Kidney (tissue), 22 donors: ENCODE measurements at places on chromosomes 1 and 21. TPM values are rescaled to one million over a fixed set of nuclear protein-coding genes. Genes with fewer than 3 reads are reported as not detected.

GRCh38 chr1:35058988-35059387, 20.2 kb upstream of the ZMYM1 start:
- no peak for DNase-seq

DNA sequence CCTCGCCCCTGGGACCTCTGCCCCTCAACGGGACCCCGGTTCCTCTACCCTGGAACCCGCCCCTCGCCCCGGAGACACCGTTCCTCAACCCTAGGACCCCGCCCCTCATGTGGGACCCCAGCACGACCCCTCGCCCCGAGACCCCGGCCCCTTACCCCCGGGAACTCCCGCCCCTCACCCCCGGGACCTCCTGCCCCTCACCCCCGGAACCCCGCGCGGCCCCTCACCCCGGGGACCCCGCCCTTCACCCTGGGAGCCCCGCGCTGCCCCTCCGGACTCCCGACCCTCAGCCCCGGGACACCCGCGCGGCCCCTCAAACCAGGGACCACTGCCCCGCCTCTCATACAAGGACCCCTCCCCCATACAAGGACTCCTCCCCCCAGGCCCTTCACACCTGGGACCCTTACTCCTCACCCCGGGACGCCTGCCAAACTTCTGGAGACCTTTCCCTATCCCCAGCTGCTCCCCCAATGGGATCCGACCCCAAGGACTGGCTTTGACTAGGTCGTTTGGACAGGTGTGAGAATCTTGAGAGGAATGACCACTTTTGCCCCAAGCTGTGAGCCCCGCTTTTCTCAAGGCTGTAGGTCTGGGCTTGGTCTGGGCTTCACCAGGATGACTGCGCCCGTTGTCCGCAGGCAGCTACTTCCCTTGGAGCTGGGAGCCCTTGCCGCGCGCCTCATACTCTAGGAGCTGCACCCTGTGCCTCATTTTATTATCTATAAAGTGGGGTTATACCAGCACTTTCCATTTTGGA, 843 bp downstream of the DIP2A start:
- DNase-seq = peak; percentile 21

GRCh38 chr1:247113094-247113497, 8.9 kb upstream of the ZNF669 start:
- DNase-seq = peak; percentile 52

GRCh38 chr1:170360601-170361000, 171.4 kb upstream of the GORAB start:
- DNase-seq = no peak

DNA sequence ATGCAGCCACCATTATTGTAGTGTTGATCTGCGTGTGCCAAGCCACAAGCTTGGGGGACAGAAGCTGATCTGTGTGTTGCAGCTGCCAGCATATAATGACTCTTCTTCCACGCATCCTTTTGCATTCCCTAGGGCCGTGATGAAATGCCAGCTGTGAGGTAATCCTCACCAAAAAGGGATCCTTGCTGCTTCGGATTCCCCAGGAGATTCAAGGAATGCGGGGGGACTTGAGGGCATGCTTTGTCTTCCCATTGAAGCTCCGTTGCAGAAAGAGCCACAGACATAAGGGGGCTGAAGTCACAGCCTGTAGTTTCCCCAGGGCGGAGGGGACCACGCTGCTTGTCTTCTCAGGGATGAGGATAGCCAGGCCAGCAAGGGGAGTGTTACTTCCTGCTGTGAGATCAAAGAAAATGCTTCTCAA, 281.6 kb upstream of the FMN2 start:
- DNase-seq = peak; percentile 39

DNA sequence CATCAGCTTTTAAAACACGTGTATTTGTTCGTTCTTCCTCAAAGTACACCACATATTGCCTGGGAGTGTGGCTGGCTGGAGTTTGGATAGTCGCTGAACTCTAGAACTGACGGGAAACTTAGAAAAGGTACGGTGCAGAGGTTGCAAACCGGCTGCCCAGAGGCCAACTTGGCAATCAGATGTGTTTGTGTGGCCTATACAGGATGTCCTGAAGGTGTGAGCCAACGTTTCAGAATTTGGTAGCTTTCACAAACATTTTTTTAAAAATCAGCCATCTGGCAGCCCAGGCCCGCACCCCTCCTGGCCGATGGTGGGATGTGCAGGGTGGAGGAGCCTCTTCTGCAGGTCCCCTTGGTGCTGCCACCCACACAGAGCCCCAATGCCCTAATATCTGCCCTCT, 73.6 kb upstream of the SLC25A33 start:
- no peak for DNase-seq

DNA sequence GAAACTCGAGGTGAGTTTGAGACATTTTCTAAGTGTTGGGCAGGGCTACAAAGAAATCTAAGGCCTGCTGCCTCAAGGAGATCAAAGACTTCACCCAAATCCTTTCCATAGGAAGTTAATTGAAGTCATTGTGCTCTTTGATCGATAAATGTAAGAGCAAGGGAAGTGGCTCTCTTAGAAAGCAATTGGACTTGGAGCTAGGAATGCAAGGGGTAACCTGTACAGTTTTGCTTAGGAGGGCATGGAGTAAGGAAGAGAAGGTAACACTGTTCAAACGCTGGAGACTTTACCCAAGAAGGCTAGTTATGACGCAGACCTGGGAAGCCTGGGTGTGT, 418.0 kb upstream of the PROX1 start:
- DNase-seq = no peak

DNA sequence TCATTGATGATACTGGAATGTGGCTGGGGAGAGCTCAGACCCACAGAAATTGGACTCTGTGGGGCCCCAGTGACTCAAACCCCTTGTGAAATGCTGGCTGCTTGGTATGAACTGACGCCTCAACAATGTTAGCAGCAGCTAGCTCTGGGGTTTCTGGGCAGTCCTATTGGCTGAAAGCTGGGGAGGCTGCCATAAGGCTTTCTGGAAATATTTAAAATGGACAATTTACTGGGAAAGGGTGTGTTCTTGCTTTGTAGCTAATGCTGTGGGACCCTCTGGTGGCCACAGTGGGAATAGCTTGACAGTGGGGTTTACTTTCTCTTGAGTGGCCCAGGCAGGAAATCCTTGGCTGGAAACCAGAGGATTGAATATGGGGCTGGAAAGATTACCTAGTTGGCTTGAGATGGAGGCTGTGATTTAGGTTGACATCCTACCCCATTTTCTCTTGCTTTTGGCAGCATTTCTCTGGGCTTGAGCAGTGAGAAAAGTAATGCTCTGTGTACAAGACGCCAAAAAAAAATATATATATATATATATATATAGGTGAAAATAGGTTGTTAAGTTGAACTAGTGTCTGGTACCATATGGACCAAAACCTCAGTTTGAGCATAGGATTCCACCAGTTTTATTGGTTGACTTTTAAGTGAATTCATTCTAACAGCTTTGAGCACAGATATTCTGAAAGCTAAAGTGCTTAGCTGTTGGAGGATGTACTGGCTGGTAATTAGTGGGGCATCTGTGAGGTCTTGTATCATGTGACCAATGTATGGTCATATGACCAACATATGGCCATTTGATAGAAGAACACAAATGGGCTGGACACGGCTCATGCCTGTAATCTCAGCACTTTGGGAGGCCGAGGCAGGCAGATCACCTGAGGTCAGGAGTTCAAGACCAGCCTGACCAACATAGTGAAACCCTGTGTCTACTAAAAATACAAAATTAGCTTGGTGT, 8.2 kb upstream of the S100A10 start:
- peak; percentile 88 for DNase-seq

DNA sequence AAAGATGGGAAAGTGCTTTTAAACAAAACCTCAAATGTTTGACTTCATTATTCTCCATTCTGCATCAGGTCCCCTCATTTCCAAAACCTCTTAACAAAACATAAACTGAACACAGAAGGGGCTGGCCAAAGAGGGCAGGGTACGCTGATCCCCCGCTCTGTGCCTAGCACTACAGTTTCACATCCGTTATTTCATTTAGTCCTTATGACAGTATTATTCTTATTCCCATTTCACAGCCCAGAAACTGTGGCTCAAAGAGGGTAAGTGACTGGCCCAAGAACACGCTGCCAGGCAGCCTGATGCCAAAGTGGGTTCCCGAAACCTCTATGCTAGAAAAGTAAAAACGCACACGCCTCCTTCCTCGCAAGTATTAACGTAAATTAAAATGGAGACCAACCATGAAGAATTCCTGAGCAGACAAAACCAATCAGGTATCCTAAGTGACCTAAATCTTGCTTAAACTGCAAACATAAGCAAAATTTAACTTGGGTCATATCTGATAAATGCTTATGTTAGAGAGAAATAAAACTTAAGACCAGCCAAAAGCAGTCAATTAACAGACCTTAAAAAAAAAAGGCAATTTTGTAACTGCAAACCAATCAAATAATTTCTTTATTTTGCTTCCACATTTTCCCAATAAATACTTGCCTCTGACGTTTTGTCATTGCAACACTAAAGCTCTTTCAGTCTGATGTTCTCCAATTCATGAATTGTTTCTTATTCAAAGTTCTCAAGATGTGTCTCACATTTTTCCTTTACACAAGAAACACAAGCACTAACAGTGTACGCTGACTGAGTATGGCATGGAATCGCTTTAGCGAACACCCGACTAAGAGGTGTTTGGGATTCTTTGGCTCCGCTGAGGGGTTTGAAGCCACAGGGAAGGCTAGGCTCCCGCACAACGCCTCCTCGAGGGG, 653 bp downstream of the CASP9 start:
- peak; percentile 63 for DNase-seq

DNA sequence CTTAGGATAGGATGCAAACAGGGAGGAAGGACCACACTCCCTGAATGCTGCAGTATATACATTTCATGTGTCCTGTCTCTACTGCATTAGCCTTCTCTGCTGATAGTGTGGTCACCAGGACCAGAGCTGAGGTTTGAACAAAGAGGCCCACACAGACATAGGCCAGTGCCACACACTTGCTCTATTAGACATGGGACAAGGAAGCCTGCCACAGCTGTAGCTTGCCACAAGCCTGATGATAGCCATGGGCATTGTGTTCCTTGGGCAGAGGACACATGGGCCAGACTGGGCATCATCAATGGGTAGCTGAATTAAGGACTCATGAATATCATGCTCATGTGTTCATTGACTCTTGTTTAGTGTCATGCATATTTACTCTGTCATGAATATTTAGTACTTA, 10.4 kb downstream of the CAMSAP2 start:
- DNase-seq = no peak

DNA sequence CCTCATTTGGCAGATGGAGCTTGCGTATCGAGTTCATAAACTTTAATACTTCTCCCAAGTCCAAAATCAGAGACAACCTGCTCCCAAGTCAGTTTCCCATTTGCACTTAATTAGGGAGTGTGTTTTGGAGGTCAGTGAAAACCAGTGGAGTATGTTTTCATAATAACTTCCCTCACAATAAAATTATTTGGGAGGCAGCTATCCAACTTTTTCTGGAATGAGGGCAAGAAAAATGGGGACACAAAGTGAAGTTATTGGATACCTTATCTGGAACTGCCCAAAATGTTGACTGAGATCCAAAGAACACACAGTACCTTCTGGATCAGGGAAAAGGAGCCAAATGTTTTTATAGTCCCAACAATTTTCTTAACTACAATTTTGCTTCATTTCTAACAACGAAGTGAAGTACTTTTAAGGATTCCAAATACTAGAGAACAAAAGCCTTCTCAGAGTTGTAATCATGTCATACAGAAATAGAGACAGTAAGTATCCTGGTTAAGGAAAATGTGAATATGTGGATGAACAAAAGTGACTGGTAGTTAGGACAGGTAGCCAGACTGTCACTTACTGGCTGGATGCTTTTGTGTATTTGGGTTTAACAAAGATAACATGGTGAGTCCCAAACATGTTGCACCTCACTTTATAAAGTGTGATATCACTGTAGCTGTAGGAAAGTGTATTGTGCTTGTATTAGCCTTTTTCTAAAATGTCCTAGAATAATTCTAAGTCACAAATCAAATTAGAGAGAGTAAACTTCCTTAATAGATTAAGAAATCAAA, 325.0 kb downstream of the HLX start:
- no peak for DNase-seq

GRCh38 chr1:205523891-205524793, 19.7 kb downstream of the CDK18 start:
- DNase-seq = peak; percentile 81

The RGS5 gene
- 359 TPM for total RNA-seq

The RAVER2 gene
- total RNA-seq = 9.4 TPM

The ARTN gene
- total RNA-seq = 1.9 TPM

The FHAD1 gene
- total RNA-seq = 4.2 TPM

The KCNH1 gene
- total RNA-seq = 0.54 TPM

The TMEM125 gene
- total RNA-seq = 17.5 TPM

The ZMYM4 gene
- 64.4 TPM for total RNA-seq

The CTNNBIP1 gene
- 21.9 TPM for total RNA-seq

The HEYL gene
- total RNA-seq = 32.8 TPM

The GNAI3 gene
- total RNA-seq = 8.0 TPM

The OR2T35 gene
- total RNA-seq = 0.28 TPM

The LYSMD1 gene
- total RNA-seq = 7.9 TPM

The ETV3L gene
- not detected for total RNA-seq

The CD1B gene
- total RNA-seq = 0.60 TPM

The CASQ1 gene
- total RNA-seq = 0.57 TPM

The HSPB7 gene
- total RNA-seq = 29.1 TPM

The DNAH14 gene
- 25.1 TPM for total RNA-seq
